Spleen (tissue), 13 donors: ENCODE measurements at places on chromosomes 13 and 19. TPM values are rescaled to one million over a fixed set of nuclear protein-coding genes. Genes with fewer than 3 reads are reported as not detected.

COMP gene
- not detected for total RNA-seq

MRPS12 gene
- total RNA-seq = 32.6 TPM

TRPM4 gene
- 15.3 TPM for total RNA-seq

RASGRP4 gene
- 59.9 TPM for total RNA-seq

GRCh38 chr19:12672744-12673143, 6.1 kb downstream of the WDR83 start:
- no peaks in the 10 kb centered on the region for H3K27me3 ChIP-seq
- peaks cover 55% of the 10 kb centered on the region for H3K36me3 ChIP-seq
- H3K4me1 ChIP-seq = peaks cover 32% of the 10 kb centered on the region

DNA sequence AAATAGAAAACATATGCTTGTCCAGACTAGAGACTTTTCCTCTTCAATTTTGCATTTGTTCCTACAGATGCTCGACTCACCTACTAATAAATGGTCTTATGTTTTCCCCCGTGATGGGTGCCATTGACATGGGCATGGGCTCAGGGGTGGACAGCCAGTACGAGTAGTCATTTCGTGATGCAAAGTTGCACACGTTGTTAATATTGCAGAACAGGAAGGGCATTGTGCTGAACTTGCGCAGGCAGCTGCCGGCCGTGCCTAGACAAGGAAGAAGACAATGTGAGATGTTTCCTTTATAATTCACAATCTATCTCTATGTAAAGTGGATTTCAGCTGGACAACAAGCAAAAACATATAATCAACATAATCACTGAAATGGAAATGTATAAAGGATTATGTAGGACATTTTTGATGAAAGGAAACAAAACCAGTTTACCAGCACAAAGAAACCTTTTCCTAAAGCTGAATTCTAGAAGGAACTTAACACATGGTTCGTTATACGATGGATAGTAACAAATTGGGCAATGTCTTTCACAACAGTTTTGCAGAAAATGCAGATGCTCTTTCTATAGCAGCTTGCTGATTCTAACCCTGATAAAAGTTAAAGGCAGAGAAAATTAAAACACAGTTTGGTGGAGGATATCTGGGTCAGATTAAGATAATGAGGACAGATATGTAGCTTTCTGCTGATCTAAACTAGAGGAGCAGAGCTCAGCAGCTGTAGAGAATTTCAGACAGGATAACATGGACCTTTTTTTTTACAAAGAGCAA, 145.7 kb downstream of the COL4A1 start:
- peaks cover 14% of the 10 kb centered on the region for H3K4me1 ChIP-seq
- peaks cover 21% of the 10 kb centered on the region for H3K36me3 ChIP-seq
- peak overlapping the region; percentile 53 for H3K4me3 ChIP-seq
- peak overlapping the region; percentile 72 for H3K27ac ChIP-seq
- DNase-seq = no peak

- DNase-seq = no peak
- H3K4me3 ChIP-seq = no peak overlapping the region
- no peaks in the 10 kb centered on the region for H3K36me3 ChIP-seq
- no peaks in the 10 kb centered on the region for H3K27me3 ChIP-seq
- no peaks in the 10 kb centered on the region for H3K4me1 ChIP-seq
Observed at GRCh38 chr19:31913103-31913661, 432.2 kb upstream of the ZNF507 start.

DNA sequence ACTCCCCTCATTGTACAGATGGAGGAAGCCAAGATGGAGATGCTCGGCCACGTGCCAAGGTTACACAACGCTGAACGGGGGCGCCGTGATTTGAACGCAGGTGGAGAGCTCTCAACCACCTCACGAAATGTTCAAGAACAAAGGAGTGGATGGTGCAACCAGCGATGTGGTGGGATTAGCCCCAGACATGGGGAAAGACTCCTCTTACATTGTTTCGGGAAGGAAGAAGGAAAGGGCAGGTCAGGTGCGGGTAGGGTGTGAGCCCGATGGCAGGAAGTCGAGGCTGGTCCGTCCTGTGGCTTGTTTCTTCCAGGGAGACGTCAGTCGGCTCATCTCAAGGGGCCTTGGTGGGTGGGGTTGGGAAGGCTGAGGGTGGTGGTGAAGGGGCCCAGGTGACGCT, 7.1 kb upstream of the KLK14 start:
- no peaks in the 10 kb centered on the region for H3K27me3 ChIP-seq
- H3K36me3 ChIP-seq = no peaks in the 10 kb centered on the region
- H3K4me1 ChIP-seq = no peaks in the 10 kb centered on the region
- H3K4me3 ChIP-seq = no peak overlapping the region
- H3K27ac ChIP-seq = no peak overlapping the region

DNA sequence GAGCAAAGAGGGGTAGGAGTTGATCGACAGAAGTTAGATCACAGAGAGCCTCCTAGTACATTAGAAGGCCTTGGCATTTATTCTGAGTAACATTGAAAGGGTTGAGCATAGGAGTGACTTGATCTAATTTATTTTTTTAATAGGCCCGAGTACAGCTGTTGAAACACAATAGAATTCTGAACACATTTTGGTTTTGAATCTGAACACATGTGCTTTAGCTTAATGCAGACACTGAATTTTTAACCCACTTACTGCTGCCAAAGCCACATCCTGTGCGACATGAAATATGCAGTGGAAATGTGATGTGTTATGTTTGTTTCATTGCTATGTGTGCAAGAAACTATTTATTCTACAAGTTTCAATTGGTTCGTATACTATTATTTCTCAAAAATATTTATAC, 1505.9 kb downstream of the PCDH9 start:
- no peaks in the 10 kb centered on the region for H3K4me1 ChIP-seq
- no peak overlapping the region for H3K4me3 ChIP-seq
- no peak for DNase-seq
- no peaks in the 10 kb centered on the region for H3K36me3 ChIP-seq

DNA sequence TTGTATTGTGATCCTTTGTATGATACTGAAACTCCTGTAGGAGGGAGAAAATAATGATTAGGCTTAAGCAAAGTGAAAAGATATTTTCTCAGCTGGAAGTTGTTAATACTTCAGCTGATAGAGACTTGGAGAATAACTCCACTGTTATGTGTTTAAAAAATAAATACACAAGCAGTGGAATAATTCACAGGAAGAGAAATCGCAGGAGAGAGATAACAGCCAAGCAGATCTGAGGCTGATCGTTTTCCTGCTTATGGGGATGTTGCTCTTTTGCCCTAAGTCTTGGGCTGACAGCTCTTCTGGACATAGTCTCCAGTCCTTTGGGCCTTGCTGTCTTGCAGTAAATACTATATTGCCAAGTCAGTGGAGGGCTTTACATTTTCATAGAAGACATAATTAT, 93.3 kb downstream of the OLFM4 start:
- H3K4me1 ChIP-seq = no peaks in the 10 kb centered on the region
- no peak for DNase-seq
- H3K36me3 ChIP-seq = no peaks in the 10 kb centered on the region
- no peak overlapping the region for H3K4me3 ChIP-seq
- no peak overlapping the region for H3K27ac ChIP-seq

DNA sequence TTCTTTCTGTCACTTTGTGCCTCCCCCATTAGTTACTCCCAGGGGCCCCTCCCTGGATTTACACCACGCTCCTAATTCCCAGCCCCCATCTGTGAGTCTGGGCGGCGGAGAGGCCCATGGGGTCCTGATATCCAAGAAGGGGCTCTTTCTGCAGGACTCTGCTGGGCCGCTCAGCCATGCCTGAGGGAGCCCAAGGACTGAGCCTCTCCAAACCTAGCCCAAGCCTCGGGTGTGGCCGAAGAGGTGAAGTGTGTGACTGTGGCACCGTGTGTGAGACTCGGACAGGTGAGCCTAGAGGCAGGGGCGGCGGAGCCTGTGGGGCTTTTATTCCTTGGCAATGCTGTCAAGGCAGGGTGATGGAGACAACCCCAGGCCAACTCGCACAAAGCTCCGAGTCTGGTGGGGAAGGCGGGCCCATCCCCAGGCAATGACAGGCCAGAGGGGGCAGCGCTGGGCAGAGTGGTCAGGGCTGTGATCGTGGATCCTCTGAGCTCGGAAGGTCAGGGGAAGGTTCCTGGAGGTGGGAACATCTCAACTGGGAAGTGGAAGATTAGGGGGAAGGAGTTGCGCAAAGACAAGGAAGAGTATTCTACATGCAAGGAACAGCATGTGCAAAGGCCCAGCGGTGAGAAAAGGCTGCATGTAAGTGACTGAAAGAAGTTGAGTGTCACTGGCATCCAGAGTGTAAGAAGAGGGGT, 1.6 kb downstream of the PLEKHG2 start:
- H3K4me3 ChIP-seq = peak overlapping the region; percentile 96
- peak; percentile 87 for DNase-seq
- no peaks in the 10 kb centered on the region for H3K27me3 ChIP-seq
- H3K27ac ChIP-seq = peak overlapping the region; percentile 91

- H3K4me1 ChIP-seq = no peaks in the 10 kb centered on the region
- no peak for DNase-seq
- no peaks in the 10 kb centered on the region for H3K36me3 ChIP-seq
- no peaks in the 10 kb centered on the region for H3K27me3 ChIP-seq
- H3K27ac ChIP-seq = no peak overlapping the region
Observed at GRCh38 chr13:53105890-53106289, 77.3 kb downstream of the OLFM4 start.

DNA sequence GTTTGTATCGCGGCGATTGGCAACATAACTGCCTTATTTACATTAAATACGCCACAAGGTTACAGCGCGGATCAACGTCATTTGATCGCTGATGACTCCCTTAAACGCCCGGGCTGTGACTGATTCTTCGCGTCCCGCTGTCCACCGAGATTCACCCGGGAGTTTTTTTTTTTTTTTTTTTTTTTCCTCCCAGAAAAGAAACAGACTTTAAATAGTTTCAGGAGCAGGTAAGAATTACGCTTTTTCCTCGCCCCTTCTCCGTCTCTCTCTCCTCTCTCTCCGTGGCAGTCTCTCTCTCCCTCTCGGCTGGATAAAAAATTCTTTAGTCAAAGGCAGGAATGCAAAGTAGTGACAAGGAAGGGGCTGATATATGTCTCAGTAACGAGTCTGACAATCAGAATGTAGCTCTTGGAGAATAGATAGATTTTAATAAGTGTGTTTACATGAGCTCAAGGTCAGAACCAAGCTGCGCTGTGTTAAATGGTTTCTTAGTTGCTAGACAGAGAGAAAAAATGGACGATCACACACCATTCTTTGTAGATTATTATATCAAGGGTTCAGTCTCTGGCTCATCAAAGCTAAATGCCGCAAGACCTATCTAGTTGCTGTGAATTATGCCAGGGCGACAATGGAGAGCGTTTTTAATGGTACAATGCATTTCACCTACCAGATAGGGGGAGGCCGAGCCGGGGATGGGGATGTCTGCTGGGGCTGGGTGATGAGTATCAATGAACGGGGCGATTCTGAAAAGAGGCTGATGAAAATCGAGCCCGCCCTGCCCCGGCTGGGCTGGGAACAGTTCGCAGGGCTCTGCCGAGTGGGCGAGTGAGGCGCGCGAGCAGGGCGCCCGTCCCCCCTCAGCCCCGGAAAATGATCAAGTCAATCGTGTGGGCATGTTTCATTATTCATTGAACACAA, 147.2 kb upstream of the ZNF536 start:
- peak overlapping the region; percentile 49 for H3K4me3 ChIP-seq
- H3K36me3 ChIP-seq = no peaks in the 10 kb centered on the region
- peaks cover 8% of the 10 kb centered on the region for H3K4me1 ChIP-seq
- no peaks in the 10 kb centered on the region for H3K27me3 ChIP-seq
- DNase-seq = no peak

DNA sequence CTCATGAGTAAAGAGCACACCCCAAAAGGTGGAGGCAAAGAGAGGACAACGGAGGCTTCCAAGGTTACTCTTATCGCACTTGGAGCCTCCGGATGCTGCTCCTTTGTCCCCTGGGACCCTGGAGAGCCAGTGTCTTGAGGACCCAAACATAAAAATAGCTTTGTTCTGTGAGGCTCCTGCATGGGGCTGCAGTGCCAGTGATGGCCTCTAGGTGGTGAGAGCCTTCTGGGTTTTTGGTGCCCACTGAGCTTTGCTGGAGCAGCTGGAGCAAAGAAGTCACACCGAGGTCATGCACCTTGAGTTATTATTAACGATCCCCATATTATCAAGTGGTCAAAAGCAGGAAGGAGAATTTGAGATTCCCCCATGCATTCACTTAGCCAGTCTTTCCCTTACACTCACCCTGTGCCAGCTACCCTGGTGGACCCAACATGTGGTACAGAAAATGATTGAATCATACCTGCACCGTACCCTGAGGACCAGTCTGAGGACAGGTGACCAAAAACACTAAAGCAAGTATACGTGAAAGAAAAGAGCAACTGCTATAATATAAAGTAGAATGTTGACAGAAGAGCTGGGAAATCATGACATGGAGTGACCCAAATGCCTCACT, 41.5 kb downstream of the ZNF682 start:
- no peaks in the 10 kb centered on the region for H3K27me3 ChIP-seq
- no peak for DNase-seq
- no peak overlapping the region for H3K27ac ChIP-seq
- no peaks in the 10 kb centered on the region for H3K36me3 ChIP-seq
- no peak overlapping the region for H3K4me3 ChIP-seq

DNA sequence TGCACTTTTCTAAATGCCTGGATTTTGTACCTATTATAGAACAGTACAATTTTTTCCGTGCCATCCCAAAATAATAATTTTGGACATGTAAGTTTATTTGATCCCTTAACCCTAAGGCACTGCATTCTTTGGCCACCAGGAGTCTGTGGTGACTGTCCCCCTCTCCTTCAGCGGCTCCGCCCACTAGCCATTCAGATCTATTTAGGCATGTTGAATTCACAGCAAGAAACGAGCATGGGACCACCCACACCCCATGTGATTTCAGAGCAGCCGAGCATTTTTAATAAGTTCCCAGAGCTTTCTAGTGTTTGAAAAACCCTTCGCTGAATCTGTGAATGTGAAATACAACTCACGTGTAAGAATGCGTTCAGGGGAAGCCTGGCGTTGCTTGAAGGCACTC, 567.5 kb downstream of the MYO16 start:
- H3K36me3 ChIP-seq = no peaks in the 10 kb centered on the region
- H3K27ac ChIP-seq = no peak overlapping the region
- H3K4me1 ChIP-seq = no peaks in the 10 kb centered on the region
- no peaks in the 10 kb centered on the region for H3K27me3 ChIP-seq
- no peak for DNase-seq
- no peak overlapping the region for H3K4me3 ChIP-seq

DNA sequence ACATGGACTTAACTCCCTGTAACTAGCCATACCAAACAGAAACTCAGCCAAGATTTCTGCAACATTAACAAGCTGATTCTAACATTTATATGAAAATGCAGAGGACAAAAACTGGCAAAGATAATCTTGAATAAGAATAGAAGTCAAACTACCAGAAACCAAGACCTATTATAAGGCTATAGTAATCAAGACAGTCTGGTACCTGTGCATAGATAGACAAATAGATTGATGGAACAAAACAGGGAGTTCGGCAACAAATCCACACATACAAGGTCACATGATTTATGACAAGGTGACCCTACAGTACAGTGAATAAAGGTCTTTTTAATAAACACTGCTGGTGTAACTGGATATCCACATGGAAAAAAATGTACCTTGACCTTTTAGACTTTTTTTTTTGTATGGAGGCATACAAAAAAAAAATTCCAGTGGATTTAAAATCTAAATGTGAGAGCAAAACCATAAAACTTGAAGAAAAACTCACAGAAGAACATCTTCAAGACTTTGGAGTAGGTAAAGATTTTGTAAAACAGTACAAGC, 2.9 kb upstream of the RFC3 start:
- DNase-seq = no peak
- peaks cover 19% of the 10 kb centered on the region for H3K4me1 ChIP-seq
- H3K27me3 ChIP-seq = no peaks in the 10 kb centered on the region
- H3K4me3 ChIP-seq = no peak overlapping the region
- H3K36me3 ChIP-seq = no peaks in the 10 kb centered on the region

- no peak for DNase-seq
- no peak overlapping the region for H3K27ac ChIP-seq
- no peaks in the 10 kb centered on the region for H3K27me3 ChIP-seq
- no peaks in the 10 kb centered on the region for H3K36me3 ChIP-seq
Observed at GRCh38 chr13:106355866-106356265, 179.6 kb downstream of the EFNB2 start.
